ENCODE measurements at places on chromosomes 16 and 17.

GRCh38 chr17:56475116-56475515 is 118.4 kb upstream of the NOG start:
- DNase-seq, result no peak

- DNase-seq, result no peak
Measured at GRCh38 chr17:78665952-78666920, 89.0 kb upstream of the DNAH17 start.

GRCh38 chr16:89449726-89450335 is 40.5 kb downstream of the ANKRD11 start:
- no peak for DNase-seq

DNA sequence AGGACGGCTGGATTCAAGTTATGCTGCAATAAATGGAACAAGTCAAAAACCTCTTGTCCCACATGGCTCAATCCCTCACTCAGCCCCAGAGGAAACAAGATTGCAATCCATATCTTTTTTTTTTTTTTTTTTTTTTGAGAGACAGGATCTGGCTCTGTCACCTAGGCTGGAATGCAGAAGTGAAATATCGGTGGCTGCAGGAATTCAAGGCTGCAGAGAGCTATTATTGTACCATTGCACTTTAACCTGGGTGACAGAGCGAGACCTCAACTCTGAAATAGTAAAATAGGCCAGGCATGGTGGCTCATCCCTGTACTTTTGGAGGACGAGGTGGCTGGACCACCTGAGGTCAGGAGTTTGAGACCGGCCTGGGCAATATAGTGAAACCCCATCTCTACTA is 2.7 kb upstream of the PDE6G start:
- no peak for DNase-seq

- DNase-seq, result no peak
Measured at GRCh38 chr17:55157165-55157564, 107.6 kb upstream of the HLF start.

GRCh38 chr16:65950211-65950610 is 416.3 kb upstream of the CDH5 start:
- no peak for DNase-seq

DNA sequence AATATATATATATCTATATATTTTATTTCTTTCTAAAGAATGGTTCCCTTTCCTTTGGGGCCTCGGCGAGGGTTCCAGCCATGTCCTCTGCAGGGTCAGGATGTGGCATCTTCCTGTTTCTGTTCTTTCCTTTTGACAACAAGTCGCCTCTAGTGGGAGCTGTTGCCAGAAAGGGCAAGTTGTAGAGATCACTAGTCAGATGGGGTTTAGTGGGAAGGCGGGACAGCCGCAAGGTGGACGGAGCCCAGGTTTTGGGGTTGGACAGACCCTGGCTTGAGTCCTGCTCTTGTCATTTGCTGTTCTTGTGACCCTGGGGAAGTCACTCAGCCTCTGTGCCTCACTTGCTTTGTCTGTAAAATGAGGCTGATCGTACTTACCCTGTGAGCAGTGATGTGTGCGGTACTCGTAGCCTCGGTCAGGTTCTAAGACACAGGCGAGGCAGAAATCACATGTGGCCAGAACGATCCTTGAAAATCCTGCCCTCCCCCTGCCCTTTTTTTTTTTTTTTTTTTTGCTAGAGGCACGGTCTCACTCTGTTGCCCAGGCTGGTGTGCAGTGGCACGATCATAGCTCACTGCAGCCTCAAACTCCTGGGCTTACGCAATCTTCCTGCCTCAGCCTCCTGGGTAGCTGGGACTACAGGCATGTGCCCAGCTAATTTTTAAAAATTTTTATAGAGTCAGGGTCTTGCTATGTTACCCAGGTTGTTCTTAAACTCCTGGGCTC is 80.1 kb downstream of the ABCC6 start:
- DNase-seq, result no peak

GRCh38 chr17:75591722-75592302 is 4.2 kb downstream of the MYO15B start:
- DNase-seq, result no peak
